ENCODE measurements at places on chromosomes 2 and 18. TPM values are rescaled to one million over a fixed set of nuclear protein-coding genes. Genes with fewer than 3 reads are reported as not detected.

DNA sequence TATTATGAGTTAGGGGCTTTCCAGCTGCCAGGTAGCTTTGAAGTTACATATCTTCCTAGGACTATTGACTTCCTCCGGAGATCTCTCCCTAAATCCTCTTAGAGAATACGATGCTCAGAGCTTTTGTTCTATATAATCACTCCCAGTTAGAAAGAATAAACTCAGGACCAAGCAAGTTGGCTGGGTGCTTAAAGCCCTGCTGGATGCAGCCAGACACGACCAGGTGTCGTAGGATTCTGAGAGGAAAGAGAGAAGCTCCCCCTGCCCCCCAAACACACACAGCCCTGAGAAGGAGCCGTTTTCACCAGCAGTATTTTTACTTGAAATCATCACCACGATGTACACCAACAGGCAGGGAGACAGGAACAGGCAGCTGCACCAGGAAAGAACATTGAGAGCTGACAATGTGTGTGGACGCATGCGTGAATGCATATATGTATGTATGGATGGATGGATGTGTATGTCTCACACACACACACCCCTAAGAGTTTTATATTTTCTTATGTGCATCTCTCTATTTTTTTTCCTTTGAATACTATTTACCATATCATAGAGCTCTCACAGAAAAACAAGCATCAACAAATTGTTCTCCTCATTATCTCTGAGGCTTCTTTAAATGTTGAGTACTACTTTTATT is 382.6 kb downstream of the EPHA4 start:
- DNase-seq: no peak

DNA sequence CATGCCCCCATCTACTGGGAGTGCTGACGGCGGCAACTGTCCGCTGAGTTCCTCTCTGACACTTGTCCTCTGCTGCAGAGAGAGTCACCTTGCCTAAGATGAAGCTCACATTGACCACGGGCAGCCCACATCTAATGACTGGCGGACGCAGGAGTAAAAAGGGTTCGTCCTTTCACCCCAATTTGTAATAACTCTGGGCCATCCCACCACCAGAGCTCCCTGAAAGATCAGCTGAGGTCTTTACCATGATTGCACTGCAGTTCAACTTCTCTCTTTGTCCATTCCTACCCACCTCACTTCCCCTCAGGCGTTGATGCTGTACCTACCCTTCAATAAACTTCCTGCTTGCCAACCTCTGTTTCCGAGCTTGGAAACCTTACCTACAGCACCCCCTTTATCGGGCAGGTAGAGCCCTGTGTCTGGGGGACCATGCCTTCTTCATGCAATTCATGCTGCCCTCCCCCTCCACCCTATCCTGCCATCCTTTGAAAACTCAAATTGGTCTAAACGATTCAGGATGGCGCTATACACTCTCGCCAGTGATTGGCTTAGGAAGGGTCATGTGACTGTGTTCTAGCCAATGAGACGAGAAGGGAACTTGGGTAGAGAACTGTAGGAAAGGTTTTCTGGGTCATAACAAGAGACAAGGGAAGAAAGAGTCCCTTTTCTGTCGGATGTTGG is 10.3 kb upstream of the B3GNT2 start:
- DNase-seq: no peak

- no peak for DNase-seq
Observed at GRCh38 chr18:71047882-71048281, 759.0 kb downstream of the SOCS6 start.

GRCh38 chr2:231819447-231820042 is 33.3 kb downstream of the COPS7B start:
- DNase-seq: no peak

DNA sequence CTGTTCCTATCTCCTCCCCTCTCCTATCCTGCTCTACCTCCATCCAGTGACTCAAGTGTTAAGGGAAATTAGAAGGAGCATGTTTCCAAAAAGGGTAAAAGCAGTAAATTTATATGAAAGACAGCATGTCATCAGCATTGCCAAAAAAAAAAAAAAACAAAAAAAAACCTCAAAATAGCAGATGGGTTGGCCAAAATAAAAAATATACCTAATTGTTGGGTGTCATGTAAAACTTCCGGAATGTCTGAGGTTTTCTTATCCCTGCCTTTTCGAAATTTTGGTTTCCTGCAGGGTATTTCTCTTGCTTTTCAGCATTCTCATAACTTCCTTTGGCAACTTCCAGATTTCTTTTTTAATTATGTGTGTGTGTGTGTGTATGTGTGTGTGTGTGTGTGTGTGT is 241.6 kb upstream of the FN1 start:
- DNase-seq: no peak

- no peak for DNase-seq
Observed at GRCh38 chr18:79200546-79201268, 131.5 kb downstream of the ATP9B start.

DNA sequence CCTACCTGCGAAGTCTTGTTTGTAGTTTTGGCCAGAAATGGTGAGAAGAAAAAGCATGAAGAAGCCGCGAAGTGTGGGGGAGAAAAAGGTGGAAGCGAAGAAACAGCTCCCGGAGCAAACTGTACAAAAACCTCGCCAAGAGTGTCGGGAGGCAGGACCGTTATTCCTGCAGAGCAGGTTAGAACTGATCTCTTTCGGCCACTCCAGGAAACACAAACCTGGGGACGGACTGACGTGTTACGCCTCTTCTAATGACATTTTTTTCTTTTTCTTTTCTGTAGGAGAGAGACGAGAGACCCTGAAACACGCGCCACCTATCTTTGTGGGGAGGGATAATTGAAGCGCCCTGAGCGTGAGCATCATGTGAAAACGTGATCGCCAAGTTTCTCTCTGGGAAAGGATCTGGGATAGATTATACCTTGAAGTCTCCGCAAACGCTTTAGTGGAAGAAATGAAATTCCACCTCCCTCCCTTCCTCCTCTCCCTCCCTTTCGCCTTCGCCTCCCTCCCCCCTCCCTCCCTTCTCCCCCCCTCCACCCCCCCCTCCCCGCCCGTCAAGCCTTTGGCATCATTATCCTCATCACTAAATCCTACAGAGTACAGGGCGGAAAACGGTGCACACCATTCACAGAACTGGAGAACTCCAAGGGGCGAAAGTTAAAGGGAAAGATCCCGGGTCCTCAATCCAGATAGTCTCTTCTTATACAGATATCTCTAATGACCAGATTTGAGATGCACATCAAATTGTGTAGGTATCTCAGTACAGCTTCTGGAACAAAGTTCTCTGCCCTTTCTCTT is at the start of gene ZEB2:
Gene ZEB2, minus strand, starts transcription at position 186 of the 798 bp plus-strand sequence. CDS start 2,769 bp downstream, outside the sequence.
- DNase-seq: peak; percentile 50

DNA sequence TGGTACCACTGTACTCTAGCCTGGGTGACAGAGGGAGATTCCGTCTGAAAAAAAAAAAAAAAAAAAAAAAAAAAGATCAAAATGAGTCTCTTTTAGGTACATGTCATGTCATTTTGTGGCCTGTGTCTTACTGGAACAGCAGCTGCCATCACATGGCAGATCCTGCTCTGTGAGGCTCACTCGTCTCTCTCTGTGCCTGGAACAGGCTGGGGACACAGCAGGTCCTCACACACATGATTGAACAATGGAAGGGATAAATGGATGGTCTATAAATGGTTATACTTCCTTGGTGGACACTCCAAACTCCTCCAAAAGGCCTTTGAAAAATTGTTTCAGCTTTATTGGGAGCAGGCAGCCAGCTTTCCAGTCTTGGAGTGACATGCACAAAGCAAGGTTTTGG is 236.2 kb upstream of the COPS8 start:
- DNase-seq: no peak

SEPTIN10 gene
- 69.8 TPM for total RNA-seq

GRCh38 chr2:177602611-177603164 is 210.1 kb downstream of the AGPS start:
- no peak for DNase-seq

- DNase-seq: peak; percentile 60
Observed at GRCh38 chr2:156399950-156400705, 36.1 kb upstream of the GPD2 start.

C1QL2 gene
- not detected for total RNA-seq

GRCh38 chr2:143473216-143473615 is 344.0 kb downstream of the ARHGAP15 start:
- no peak for DNase-seq

GRCh38 chr18:57466745-57467409 is 31.7 kb downstream of the ONECUT2 start:
- no peak for DNase-seq

DNA sequence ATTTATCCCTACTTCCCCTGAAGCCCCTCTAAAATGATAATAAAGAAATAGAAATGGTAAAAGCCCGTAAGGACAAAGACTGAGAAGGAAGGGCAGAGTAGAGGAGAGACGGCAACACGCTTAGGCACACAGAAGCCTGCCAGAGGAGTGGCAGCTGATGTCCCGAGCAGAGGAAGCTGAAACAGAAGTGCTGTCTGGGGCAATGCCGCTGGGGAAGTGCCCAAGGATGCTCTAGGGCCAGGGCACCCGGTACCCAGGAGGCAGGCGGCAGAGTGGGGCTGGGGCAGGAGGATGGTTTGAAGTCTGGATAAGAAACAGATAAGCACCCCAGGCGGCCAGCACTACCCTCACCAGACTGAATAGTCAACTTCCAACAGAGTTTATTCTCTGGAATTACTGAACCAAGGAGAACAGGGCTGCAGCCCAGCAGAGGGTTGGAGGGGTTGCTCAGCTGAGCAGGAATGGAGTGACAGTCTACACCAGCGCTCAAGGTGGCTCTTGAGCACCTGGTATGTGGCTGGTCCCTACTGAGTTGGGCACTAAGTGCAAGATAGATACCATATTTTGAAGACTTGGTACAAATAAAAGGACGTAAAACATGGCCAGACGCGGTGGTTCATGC is 22.4 kb downstream of the TMEM37 start:
- DNase-seq: no peak

DNA sequence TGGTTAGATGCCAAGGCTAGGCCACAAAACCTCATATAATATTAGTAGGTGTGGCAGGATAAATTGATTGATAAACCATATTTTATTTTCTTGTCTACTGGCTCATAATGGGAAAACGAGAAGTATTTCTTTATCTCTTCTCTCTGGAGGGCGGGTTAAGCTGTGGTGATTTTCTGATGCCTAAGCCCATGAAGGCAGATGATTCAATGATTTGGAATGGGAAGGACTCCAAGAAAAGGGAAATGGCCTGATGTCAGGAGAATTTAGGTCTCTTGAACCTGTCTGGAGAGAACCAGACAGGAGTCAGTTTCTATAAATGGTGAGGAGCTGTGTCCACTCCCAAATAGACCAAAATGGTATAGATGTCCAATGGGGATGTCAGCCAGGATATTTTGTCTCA is 18.7 kb upstream of the MAP4K3 start:
- DNase-seq: no peak

DNA sequence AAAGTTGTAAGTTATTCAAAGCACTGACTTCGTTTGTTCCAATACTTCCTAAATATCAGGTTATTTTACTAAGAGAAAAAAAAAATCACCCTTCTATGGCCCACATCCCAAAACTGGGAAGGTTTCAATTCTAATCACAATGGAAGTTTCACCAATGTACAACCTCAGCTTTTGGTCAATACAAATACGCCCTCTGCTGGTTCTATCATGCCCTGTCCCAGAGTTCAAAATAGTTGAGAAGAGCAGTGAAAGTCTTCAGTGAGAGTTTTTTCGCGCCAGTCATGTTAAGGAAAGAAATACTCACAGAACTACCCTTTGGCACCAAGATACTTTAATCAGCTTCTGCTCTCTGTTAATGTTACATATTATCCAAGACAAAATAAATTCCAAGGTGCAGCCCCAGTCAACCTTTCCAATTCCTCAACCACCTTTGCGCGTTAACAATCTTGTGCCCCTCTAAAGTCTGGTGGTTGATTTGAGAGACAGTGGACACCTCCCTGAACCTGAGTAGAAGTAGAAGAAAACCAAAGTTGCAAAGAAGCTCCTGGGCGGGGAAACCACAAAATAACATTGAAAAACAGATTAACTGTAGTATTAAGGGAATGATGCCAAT is 59.9 kb downstream of the SUMO1 start:
- peak; percentile 65 for DNase-seq

DNA sequence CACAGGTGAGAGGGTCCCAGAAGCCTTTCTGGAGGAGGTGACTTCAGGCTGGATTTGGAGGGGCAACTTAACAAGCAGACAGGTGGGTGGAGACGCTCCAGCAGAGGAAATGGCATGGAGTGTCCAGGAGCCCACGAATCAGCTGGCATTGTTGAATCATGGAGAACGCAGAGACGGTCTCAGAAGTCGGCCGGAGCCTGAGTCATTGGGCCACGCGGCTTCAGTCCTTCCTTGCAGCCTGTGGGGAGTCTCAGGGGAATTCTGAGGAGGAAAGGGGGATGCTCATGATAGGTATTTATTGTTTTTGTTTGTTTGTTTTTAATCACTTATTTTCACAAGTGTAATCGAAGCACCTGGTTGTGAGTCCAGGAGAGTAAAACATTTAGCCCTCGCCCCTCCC is 184.6 kb upstream of the HDAC4 start:
- no peak for DNase-seq

MALL gene
- 2.6 TPM for total RNA-seq

GRCh38 chr2:224134003-224134734 is 95.1 kb upstream of the SERPINE2 start:
- DNase-seq: no peak

AFF3 gene
- total RNA-seq: 12.2 TPM

DNA sequence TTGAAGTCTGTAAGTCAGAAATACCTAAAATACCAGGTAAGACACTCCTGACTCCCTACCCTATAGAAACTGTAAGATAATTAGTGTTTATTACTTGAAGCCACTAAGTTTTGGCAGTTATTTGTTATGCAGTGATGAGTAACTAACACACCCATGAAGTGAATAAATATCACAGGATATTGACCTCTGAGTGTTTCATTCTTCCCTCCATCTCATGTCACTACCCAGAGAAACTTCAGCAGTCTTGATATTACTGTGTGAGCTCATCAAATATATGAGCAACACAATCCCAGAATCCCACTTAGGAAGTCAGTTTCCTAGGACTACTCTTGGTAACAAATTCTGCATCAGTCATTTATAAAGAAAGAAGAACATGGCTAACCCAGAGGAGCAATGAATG is 529.7 kb downstream of the FBXO15 start:
- no peak for DNase-seq

- no peak for DNase-seq
Observed at GRCh38 chr2:37654932-37655841, 16.3 kb downstream of the CDC42EP3 start.

HIBCH gene
- 29.8 TPM for total RNA-seq

DNA sequence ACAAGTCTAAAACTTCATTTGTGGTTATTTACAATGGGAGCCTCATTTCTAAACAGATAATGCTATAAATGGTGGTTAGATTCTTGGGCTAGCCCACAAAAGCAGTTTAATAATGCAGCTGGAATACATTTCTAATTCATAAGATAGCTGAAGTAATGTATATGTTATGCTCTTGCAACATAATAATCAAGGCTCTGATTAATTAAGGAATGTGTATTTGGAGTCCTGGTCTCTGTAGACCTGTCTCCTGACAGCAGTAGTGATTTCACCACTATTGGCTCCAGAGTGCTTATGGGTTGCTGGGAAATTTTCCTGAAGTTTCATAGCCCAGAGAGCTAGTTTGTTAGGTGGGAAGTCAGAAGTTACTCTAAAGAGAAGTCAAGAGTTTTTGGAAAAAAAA is 21.3 kb upstream of the CDC42EP3 start:
- no peak for DNase-seq

LYG2 gene
- total RNA-seq: 1.7 TPM

GRCh38 chr2:233338046-233338445 is 16.2 kb upstream of the DGKD start:
- DNase-seq: no peak

All from endothelial cell (in vitro differentiated cells).